ENCODE measurements at places on chromosomes 4 and X. TPM values are rescaled to one million over a fixed set of nuclear protein-coding genes. Genes with fewer than 3 reads are reported as not detected.

The AMTN gene
- 0.18 TPM for total RNA-seq

The NKX3-2 gene
- total RNA-seq: 0.12 TPM

The C4orf50 gene
- total RNA-seq: not detected

The SASH3 gene
- not detected for total RNA-seq

The BEND4 gene
- total RNA-seq: 0.01 TPM

The TRO gene
- 0.87 TPM for total RNA-seq

The CT45A1 gene
- not detected for total RNA-seq

The GATA1 gene
- total RNA-seq: not detected

The PAGE4 gene
- not detected for total RNA-seq

The IL3RA gene
- total RNA-seq: 0.27 TPM

The PWWP3B gene
- not detected for total RNA-seq

The EVC2 gene
- 1.3 TPM for total RNA-seq

The KDR gene
- 0.15 TPM for total RNA-seq

The CSAG1 gene
- total RNA-seq: 0.53 TPM

The ZNF41 gene
- total RNA-seq: 4.4 TPM

The PPP2R2C gene
- total RNA-seq: 35.6 TPM

The CTAG2 gene
- not detected for total RNA-seq

The NEUROG2 gene
- total RNA-seq: not detected

The FABP2 gene
- not detected for total RNA-seq

The NOX1 gene
- 0.08 TPM for total RNA-seq

The CCNA2 gene
- 46.7 TPM for total RNA-seq

The FAM184B gene
- total RNA-seq: 0.01 TPM

The EDNRA gene
- total RNA-seq: 0.30 TPM

The KCNE5 gene
- not detected for total RNA-seq

The MAGT1 gene
- 45.0 TPM for total RNA-seq

The TCEAL2 gene
- total RNA-seq: not detected

The SLITRK4 gene
- not detected for total RNA-seq

The BEND2 gene
- total RNA-seq: not detected

The CCDC120 gene
- 3.5 TPM for total RNA-seq

The VSIG4 gene
- not detected for total RNA-seq

The FGF16 gene
- total RNA-seq: not detected

The MAGIX gene
- 1.9 TPM for total RNA-seq

The DRP2 gene
- 0.19 TPM for total RNA-seq

The NPY2R gene
- total RNA-seq: not detected

The JAKMIP1 gene
- total RNA-seq: not detected

The CPZ gene
- total RNA-seq: 0.11 TPM

The SPANXD gene
- total RNA-seq: not detected

The ZXDA gene
- 1.2 TPM for total RNA-seq

The C4orf51 gene
- not detected for total RNA-seq

The TRAM1L1 gene
- 0.50 TPM for total RNA-seq

The UGT2B15 gene
- 0.14 TPM for total RNA-seq
